ENCODE measurements at places on chromosomes 12 and 14.
A peak's percentile ranks its signal among the peaks of the same experiment; 100 is the strongest.

- peak; percentile 77 for DNase-seq
These were observed 55.1 kb downstream of the CMAS start for GRCh38 chr12:22100958-22101748.

- DNase-seq, result no peak
These were observed 125.8 kb downstream of the NCOR2 start for GRCh38 chr12:124441443-124442194.

- DNase-seq, result no peak
These were observed at the start of gene CFAP73 for GRCh38 chr12:113149361-113150150. CFAP73 (plus strand) TSS chr12:113149724; CDS start chr12:113149858, 134 bp downstream.

GRCh38 chr12:91695964-91696363, 449.7 kb downstream of the BTG1 start:
- DNase-seq, result no peak

DNA sequence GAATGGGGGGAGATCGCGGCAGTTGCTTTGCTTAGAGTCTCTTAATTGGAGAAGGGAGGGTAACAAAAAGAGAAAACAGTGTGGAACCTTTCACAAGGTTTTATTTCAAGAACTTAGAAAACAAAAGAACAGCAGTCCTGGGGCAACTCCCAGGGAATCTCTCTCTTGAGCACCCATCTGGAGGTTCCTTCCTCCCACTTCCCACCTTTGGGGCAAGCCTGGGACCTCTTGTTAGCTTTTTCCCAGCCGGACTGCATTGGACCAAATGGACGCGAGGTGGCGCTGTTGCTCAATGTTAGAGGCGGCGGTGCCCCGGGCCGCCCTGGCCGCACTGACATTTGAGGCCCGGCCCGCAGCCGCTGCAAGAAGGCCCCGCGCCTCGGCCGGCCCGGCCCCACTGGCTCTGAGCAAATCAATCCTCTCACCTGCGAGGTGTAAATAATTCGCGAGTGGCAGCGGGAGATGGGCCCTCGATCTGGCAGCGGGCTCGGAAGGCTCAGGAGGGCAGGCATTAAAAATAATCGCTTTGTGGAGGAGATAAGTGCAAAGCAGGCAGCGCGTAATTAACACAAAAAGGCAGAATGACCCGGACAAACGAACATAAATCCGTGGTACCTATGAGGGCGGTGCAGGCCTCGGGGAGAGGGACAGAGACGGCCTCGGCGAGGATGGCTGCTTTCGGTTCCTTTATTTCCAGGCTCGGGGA, 2.8 kb upstream of the HOXC8 start:
- peak; percentile 75 for DNase-seq

GRCh38 chr12:77980782-77981181, 150.1 kb downstream of the NAV3 start:
- DNase-seq, result no peak

DNA sequence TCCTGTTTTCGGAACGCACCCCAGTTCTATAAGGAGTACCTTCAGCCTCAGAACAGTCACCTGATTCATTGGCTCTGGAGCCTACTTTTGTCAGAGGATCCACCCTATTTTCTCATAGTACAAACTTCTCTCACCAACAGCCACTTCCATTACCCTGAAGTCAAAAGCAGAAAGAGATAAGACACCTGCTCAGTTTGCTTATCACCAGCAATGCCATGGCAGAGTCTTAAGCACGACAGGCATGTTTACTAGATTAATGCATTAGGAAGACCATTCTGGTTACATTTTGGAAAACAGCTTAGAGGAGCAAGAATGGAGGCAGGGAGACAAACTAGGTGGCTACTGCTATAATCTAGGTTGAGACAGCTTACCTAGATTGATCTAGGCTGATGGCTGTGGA, 67.7 kb downstream of the GXYLT1 start:
- no peak for DNase-seq

DNA sequence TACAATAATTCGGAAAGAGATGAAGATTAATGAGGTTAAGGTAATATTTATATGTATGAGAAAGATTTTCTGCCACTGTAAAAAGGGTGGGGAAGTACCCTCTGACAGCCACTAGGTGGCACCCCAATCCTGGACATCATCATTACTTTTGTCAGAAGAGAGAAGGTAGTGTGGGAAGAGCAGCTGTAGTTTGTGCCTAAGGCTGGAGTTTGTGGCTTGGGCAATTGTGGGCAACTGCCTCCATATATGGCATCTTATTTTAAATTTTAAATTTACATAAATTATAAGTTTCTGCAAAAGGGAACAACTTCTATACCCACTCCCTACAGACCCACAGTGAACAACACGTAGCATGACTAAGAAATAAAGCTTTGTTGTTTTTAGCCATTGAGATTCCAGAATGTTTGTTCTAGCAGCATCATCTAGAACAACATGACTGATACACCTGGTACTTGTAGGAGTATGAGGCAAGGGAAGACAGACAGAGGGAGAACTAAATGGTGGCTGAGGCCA, 34.4 kb upstream of the SYCP3 start:
- peak; percentile 46 for DNase-seq

- DNase-seq, result no peak
These were observed 178.9 kb downstream of the KLHL28 start for GRCh38 chr14:44782775-44783238.

GRCh38 chr12:41944216-41944615, 200.5 kb downstream of the GXYLT1 start:
- DNase-seq, result no peak

- DNase-seq, result no peak
These were observed 24.2 kb upstream of the FOS start for GRCh38 chr14:75254381-75254822.

DNA sequence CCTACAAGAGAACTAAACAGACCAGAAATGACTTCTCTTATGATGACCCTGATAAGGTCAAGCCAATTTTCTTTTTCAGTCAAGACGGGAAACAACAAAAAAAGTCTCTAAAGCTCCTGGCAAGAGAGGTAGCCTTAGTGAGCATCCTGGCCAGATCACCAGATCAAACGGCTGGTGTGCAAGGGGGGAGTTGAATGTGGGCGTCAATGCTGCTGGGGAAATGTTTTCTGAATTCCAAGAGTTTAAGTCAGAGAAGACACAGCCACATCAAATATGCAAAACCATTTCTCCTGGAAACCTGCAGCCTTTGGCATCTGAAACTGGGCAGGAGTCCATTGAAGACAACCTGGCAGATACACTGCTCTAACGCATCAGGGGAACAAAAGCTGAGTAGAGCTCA, 16.0 kb upstream of the SELPLG start:
- no peak for DNase-seq

- no peak for DNase-seq
These were observed 351.6 kb upstream of the TBX3 start for GRCh38 chr12:115035535-115036107.

DNA sequence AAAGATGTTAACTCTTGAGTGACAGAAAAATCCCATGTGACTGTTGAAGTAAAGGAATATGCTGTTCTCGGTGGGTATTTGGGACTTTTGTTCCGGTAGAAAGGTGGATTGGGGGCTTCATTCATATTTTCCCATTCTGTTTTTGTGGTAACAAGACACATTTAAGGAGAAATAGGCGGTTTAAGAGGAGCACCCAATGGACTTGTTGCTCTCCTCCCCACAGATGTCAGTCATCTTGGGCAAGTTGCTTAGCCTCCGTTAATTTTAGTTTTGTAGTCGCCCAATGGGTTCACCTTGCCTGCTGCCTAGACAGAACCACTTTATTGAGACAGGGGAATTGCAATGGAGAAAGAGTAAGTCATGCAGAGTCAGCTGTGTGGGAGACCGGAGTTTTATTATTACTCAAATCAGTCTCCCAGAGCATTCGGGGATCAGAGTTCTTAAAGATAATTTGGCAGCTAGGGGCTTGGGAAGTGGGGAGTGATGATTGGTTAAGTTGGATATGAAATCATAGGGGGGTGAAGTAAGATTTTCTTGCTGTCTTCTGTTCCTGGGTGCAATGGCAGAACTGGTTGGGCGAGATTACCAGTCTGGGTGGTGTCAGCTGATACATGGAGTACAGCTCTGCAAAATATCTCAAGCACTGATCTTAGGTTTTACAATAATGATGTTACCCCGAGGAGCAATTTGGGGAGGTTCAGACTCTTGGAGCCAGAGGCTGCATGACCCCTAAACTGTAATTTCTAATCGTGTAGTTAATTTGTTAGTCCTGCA, 50.3 kb downstream of the SLC38A1 start:
- peak; percentile 49 for DNase-seq

- no peak for DNase-seq
These were observed 280.7 kb upstream of the SOX5 start for GRCh38 chr12:24230061-24230701.

DNA sequence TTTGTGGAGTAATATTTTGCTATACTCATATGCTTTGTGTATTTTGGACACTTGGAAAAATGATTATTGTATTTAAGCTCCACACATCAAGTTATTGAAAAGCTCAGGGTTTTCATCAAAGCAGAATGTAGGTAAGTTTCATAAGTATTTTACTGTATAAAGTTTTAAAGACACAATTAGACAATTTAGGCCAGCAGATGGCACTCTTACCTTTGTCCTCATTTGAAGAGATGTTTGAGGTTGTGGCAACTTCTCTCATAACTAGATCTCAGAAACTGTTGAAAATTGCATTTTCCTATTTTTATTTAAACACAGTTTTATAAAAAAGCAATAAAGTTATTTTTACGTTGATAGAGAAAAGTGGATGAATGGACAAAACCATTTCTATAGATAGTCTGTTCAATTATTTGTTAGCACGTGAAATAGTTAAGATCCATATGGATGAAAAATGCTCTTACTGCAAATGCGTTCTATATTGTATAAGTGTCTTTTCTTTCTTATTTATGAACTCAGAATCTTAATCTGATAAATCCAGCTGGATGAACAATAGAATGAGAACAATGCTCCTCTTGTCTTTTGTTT, 300.0 kb downstream of the AEBP2 start:
- peak; percentile 3 for DNase-seq

GRCh38 chr12:88383405-88383804, 196.9 kb downstream of the KITLG start:
- DNase-seq, result no peak

DNA sequence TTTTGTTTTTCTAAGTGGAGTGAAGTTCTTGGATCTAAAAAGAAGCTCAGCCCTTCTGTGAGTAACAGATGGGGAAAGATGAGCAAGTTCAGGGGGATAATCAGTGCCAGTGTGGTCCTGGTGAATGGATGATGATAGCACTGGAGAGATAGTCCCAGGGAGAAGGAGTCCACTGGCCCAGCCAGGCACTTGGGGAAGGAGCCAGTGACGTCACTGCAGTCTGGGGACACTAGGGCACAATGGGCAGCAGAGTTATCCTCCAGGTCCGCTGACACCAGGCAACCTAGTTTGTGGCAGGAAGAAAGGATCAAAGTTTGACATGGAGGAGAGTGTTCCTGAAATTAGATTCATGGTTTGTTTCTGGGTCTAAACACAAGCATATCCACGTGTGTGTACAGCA, 101.5 kb downstream of the NTF3 start:
- DNase-seq, result no peak
